HepG2 (cell line): ENCODE measurements at places on chromosomes 3 and 15. TPM values are rescaled to one million over a fixed set of nuclear protein-coding genes. Genes with fewer than 3 reads are reported as not detected.

DNA sequence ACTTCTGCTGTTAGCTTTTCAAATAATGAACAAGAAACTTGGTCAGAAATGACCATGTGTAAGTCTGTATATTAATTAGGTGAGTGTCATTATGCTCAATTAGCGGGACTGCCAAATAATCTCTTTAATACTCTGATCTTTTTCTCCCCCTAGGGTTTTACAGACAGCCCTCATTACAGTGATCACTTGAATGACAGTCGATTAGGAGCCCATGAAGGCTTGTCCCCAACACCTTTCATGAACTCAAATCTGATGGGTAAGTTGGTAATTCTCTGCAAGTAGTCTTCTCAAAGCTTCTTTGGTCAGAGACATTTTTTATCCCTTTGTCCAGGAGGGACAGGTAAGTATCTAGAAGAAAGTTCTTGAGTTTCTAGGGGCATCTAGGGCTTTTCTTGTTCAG is 173.2 kb downstream of the TCF12 start:
- H3K36me3 ChIP-seq, result peaks cover 20% of the 10 kb centered on the region; the same call in 2 of the 3 replicates
- no peak overlapping the region for H3K27ac ChIP-seq
- no peak for DNase-seq
- H3K4me3 ChIP-seq, result no peak overlapping the region
- H3K4me1 ChIP-seq, result no peaks in the 10 kb centered on the region

The ZKSCAN7 gene
- 3.3 and 3.8 TPM in 2 replicates for total RNA-seq

DNA sequence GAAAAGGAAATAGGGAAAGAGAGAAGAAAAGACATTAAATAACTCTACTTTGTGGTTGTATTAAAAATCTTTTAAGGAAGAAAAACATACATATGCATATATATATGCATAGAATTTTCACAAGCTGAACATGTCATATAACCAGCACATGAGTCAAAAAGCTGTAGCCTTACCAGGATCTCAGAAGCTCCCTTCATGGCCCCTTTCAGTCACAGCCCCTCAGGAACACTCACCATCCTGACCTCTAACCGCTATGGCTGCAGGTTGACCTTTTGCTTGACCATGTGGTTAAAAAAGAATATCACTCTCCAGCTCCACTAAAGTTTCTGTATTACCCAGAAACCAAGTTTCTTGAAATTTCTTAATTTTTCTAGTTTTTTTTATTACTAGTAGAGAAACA is 103.4 kb downstream of the CHST2 start:
- no peak overlapping the region for H3K4me3 ChIP-seq
- DNase-seq, result no peak
- H3K27me3 ChIP-seq, result no peaks in the 10 kb centered on the region
- H3K27ac ChIP-seq, result no peak overlapping the region
- no peaks in the 10 kb centered on the region for H3K4me1 ChIP-seq
- H3K36me3 ChIP-seq, result no peaks in the 10 kb centered on the region

The VEPH1 gene
- not detected in 2 replicates for total RNA-seq

- H3K4me1 ChIP-seq, result no peaks in the 10 kb centered on the region
- H3K36me3 ChIP-seq, result no peaks in the 10 kb centered on the region
- no peak overlapping the region for H3K27ac ChIP-seq
Observed at GRCh38 chr3:87503900-87504498, 227.6 kb upstream of the POU1F1 start.

The CD86 gene
- not detected in 2 replicates for total RNA-seq

GRCh38 chr3:61646851-61647525 is 85.6 kb downstream of the PTPRG start:
- no peaks in the 10 kb centered on the region for H3K27me3 ChIP-seq
- H3K27ac ChIP-seq, result no peak overlapping the region
- H3K36me3 ChIP-seq, result no peaks in the 10 kb centered on the region
- H3K4me1 ChIP-seq, result peaks cover 28% of the 10 kb centered on the region
- no peak overlapping the region for H3K4me3 ChIP-seq

The CHST13 gene
- 16.1 and 43.1 TPM in 2 replicates for total RNA-seq

DNA sequence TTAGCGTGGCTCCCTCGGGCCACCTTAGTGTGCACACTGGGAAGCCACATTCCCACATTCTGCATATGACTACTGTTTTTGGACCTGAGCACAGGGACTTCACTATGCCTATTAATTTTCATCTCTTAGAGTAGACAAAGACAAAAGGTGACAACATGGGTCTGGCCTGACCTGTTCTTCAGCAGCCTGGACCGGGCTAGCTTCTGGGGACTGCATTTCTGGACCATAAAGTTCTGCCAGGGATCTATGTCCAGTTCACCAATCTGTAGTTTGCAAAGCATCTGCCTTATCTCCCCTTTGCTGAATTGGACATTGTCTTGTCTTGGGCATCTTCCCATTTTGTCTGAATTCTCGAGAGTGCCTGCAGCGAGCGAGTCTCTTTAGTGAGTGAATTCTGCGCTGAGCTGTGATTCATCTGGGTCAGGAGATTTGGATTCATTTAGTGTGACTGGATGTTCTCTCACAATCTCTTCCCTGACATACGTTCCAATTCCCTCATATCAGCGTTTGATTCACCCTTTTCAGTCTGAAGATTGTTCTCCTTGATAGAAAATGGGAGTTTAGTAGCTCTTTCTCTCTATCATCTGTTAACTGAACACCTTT is 112.2 kb upstream of the PLXNA1 start:
- no peak for DNase-seq
- H3K36me3 ChIP-seq, result no peaks in the 10 kb centered on the region; the same call in 2 of the 3 replicates
- no peak overlapping the region for H3K4me3 ChIP-seq
- H3K4me1 ChIP-seq, result no peaks in the 10 kb centered on the region

GRCh38 chr15:41020311-41020710 is 67.0 kb downstream of the CHAC1 start:
- DNase-seq, result no peak
- peaks cover 34% of the 10 kb centered on the region for H3K4me1 ChIP-seq
- H3K27ac ChIP-seq, result peak overlapping the region; percentile 49
- peaks cover 14% of the 10 kb centered on the region for H3K36me3 ChIP-seq
- H3K4me3 ChIP-seq, result no peak overlapping the region
- H3K27me3 ChIP-seq, result no peaks in the 10 kb centered on the region

GRCh38 chr3:117278424-117279190 is 569.0 kb downstream of the TUSC7 start:
- H3K36me3 ChIP-seq, result no peaks in the 10 kb centered on the region
- peaks cover 10% of the 10 kb centered on the region; the same call in 1 of the 2 replicates for H3K4me1 ChIP-seq
- no peaks in the 10 kb centered on the region for H3K27me3 ChIP-seq
- no peak overlapping the region for H3K27ac ChIP-seq
- peak; percentile 28 for DNase-seq

DNA sequence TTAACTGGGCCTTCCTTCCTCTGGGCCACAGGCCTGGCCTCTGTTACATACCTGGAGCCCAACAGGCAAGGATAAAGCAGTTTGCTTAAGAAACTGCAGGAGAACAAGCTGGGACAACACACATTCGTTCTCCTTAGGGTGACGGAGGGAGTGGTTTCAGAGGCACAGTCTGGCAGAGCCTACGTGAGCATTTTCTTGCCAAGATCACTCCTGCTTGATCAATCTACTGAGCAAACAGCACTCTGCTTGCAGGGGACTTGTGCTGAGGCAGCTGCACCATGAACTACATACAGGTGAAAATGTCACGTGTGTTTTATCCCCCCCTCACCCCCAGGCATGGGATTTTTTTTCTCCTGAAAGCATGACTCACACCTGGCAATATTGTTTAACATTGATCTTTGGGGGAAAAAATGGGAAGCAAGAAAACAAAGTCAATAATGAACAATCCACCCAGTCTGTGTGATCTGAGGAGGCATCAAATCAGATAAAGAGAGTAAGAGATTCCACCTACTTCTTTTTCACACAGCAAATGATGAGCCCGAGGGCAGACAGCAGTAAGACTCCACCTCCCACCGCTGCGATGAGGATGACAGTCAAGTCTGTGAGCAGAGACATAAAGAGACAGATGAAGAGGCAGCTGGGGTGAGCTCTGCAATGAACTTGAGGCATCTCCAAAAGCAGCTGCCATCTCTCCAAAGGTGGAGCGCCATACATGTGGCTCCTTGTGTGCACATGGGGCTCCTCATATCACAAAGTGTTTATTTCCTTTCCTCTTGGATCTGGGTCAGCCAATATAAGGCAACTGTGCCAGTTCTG is 57.4 kb downstream of the CDCP1 start:
- no peak overlapping the region for H3K27ac ChIP-seq
- H3K36me3 ChIP-seq, result no peaks in the 10 kb centered on the region
- no peak for DNase-seq
- peaks cover 17% of the 10 kb centered on the region; the same call in 1 of the 2 replicates for H3K4me1 ChIP-seq
- H3K27me3 ChIP-seq, result peaks cover 1% of the 10 kb centered on the region

The CLDN16 gene
- total RNA-seq, result 0.21 and 0.24 TPM in 2 replicates

DNA sequence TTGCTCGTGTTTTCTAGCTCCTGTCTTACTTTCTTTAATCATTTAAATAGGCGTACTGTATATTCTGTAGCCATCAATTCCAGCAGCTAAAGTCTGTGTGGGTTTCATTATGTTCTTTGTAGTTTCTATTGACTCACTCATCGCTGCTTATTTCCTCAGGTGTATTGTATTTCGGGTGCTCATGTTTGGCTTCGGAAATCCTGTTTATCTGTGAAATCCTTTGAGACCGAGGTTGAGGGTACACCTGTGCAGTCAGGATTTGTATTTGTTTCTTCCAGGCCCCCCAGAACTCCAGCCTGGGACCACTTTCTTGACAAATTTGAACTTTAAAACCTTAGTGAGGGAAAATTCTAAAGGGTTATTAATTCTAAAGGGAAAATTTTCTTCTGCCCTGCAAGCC is 2.0 kb upstream of the PAK2 start:
- H3K4me1 ChIP-seq, result peaks cover 49% of the 10 kb centered on the region
- DNase-seq, result peak; percentile 36
- peak overlapping the region; percentile 58 for H3K27ac ChIP-seq
- no peaks in the 10 kb centered on the region; the same call in 2 of the 3 replicates for H3K27me3 ChIP-seq
- H3K36me3 ChIP-seq, result no peaks in the 10 kb centered on the region

DNA sequence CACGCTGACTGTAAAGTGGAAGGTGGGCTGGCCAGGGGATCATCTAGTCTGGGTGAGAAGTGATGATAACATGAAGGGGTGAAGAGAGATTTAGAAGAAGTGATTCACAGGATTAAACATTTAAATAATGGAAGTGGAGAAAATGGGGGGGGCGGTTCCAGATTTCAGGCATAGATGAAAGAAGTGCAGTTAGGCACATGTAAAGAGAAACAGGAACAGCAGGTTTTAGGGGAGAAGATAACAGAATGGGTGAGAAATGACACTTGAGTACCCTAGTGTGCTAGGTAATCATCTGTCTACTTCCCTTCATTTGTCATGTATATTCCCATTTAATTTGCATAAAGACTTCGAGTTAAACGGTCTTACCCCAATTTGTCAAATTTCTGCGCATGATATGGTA is 15.3 kb downstream of the B3GNT5 start:
- H3K4me3 ChIP-seq, result no peak overlapping the region
- no peaks in the 10 kb centered on the region for H3K36me3 ChIP-seq
- no peak for DNase-seq
- H3K27me3 ChIP-seq, result peaks cover 17% of the 10 kb centered on the region; the same call in 2 of the 3 replicates
- no peak overlapping the region for H3K27ac ChIP-seq

The KIF7 gene
- 4.4 and 6.2 TPM in 2 replicates for total RNA-seq

The ASB14 gene
- total RNA-seq, result not detected in 2 replicates

GRCh38 chr3:119642746-119643473 is 17.5 kb downstream of the POPDC2 start:
- H3K36me3 ChIP-seq, result no peaks in the 10 kb centered on the region
- no peak for DNase-seq

The PLSCR5 gene
- not detected in 2 replicates for total RNA-seq

The PRKCD gene
- total RNA-seq, result 1.6 and 4.3 TPM in 2 replicates

DNA sequence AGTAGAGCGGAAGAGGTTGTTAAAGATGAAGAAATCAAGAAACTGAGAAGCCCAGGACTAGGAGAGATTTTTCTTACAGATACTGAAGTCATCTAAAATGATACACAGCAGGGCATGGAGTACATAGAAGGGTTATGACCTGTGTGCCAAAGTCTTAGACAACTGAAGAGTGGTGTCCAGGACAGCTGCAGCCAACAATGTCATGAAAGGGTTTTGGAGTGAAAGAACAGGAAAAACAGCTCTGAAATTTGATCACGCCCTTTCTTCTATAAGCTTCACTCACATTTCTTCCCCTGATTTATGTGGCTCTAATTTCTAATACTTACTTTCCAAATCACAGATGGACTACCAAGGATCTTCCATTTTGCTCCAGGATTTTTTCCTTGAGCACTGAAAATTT is 3.0 kb downstream of the CFAP20DC start:
- H3K36me3 ChIP-seq, result no peaks in the 10 kb centered on the region
- H3K27ac ChIP-seq, result no peak overlapping the region
- no peaks in the 10 kb centered on the region for H3K4me1 ChIP-seq
- no peaks in the 10 kb centered on the region; the same call in 2 of the 3 replicates for H3K27me3 ChIP-seq

GRCh38 chr3:40299721-40300335 is 9.7 kb upstream of the EIF1B start:
- no peak overlapping the region for H3K4me3 ChIP-seq
- H3K36me3 ChIP-seq, result no peaks in the 10 kb centered on the region
- no peak overlapping the region for H3K27ac ChIP-seq
- no peaks in the 10 kb centered on the region for H3K27me3 ChIP-seq
